Activated T-helper 2 cell treated with anti-CD3 and anti-CD28 coated beads, Interferon-gamma antibody, Interleukin-2, Interleukin-4, amounts not matched to agents 10 μg/mL and 5 μg/mL and 100 μg/mL, durations not matched to agents 14 hours and 24 hours and 36 hours (primary cell): ENCODE measurements at places on chromosomes 7 and 10.

- H3K36me3 ChIP-seq: peaks cover 3% of the 10 kb centered on the region
- H3K4me3 ChIP-seq: no peak overlapping the region
- no peak for DNase-seq
- H3K4me1 ChIP-seq: peaks cover 59% of the 10 kb centered on the region
- no peaks in the 10 kb centered on the region for H3K27me3 ChIP-seq
These were observed 164.0 kb upstream of the ASAH2 start for GRCh38 chr10:50415292-50415691.

- H3K36me3 ChIP-seq: peaks cover 63% of the 10 kb centered on the region
- H3K4me3 ChIP-seq: no peak overlapping the region
- H3K27me3 ChIP-seq: no peaks in the 10 kb centered on the region
- peaks cover 13% of the 10 kb centered on the region for H3K4me1 ChIP-seq
- no peak for DNase-seq
- no peak overlapping the region for H3K27ac ChIP-seq
These were observed 25.2 kb downstream of the YWHAG start for GRCh38 chr7:76333511-76334101.

GRCh38 chr7:100374601-100375000 lies 1.3 kb downstream of the PILRA start:
- H3K4me3 ChIP-seq: no peak overlapping the region
- H3K27ac ChIP-seq: no peak overlapping the region
- H3K36me3 ChIP-seq: no peaks in the 10 kb centered on the region
- peaks cover 11% of the 10 kb centered on the region for H3K4me1 ChIP-seq
- no peak for DNase-seq

DNA sequence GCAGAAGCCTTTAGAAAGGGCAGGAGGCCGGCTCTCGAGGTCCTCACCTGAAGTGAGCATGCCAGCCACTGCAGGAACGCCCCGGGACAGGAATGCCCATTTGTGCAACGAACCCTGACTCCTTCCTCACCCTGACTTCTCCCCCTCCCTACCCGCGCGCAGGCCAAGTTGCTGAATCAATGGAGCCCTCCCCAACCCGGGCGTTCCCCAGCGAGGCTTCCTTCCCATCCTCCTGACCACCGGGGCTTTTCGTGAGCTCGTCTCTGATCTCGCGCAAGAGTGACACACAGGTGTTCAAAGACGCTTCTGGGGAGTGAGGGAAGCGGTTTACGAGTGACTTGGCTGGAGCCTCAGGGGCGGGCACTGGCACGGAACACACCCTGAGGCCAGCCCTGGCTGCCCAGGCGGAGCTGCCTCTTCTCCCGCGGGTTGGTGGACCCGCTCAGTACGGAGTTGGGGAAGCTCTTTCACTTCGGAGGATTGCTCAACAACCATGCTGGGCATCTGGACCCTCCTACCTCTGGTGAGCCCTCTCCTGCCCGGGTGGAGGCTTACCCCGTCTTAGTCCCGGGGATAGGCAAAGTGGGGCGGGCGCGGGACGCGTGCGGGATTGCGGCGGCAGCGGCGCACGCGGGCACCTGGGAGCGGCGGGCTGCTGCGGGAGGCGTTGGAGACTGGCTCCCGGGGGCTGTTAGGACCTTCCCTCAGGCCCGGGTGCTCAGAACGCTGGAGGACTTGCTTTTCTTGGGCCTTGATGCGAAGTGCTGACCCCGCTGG lies at the start of gene FAS:
FAS (plus strand) TSS at position 415 of the 777 bp plus-strand sequence; CDS start at position 494, 79 bp downstream.
- peak within 1 kb of the TSS; percentile 98 for H3K4me3 ChIP-seq
- DNase-seq: peak; percentile 70
- peaks cover 59% of the 10 kb centered on the region for H3K4me1 ChIP-seq
- H3K27ac ChIP-seq: peak within 1 kb of the TSS; percentile 98
- H3K36me3 ChIP-seq: peaks cover 22% of the 10 kb centered on the region

DNA sequence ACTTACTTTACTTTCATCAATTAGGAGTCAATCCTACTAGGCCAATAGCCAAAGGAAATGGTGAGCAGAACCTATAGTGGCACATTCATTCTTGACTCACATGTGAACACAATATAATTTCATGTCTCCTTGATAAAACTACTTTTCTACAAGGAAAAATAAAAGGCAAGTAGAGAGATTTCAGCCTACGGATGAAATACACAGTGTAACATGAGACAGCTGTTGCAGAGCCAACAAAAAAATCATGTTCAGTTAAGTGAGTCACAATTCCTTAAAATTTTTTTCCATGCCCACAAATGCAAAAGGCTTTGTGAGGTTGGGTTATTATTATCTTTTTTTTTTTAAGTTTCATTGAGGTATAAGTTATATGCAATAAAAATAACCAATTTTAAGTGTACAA lies 54.8 kb downstream of the GPR141 start:
- H3K36me3 ChIP-seq: no peaks in the 10 kb centered on the region
- no peak overlapping the region for H3K4me3 ChIP-seq
- no peak overlapping the region for H3K27ac ChIP-seq
- H3K27me3 ChIP-seq: peaks cover 9% of the 10 kb centered on the region
- no peaks in the 10 kb centered on the region for H3K4me1 ChIP-seq
- DNase-seq: no peak

GRCh38 chr10:95976362-95977229 lies 66.8 kb upstream of the CCNJ start:
- H3K4me1 ChIP-seq: peaks cover 13% of the 10 kb centered on the region
- no peak overlapping the region for H3K4me3 ChIP-seq
- DNase-seq: no peak
- peaks cover 3% of the 10 kb centered on the region for H3K36me3 ChIP-seq
- H3K27me3 ChIP-seq: no peaks in the 10 kb centered on the region

GRCh38 chr10:80141696-80142460 lies 9.3 kb downstream of the PLAC9 start:
- H3K4me3 ChIP-seq: no peak overlapping the region
- H3K27me3 ChIP-seq: peaks cover 9% of the 10 kb centered on the region
- peaks cover 16% of the 10 kb centered on the region for H3K4me1 ChIP-seq
- no peaks in the 10 kb centered on the region for H3K36me3 ChIP-seq

- peaks cover 4% of the 10 kb centered on the region for H3K4me1 ChIP-seq
- H3K36me3 ChIP-seq: no peaks in the 10 kb centered on the region
- H3K4me3 ChIP-seq: no peak overlapping the region
- DNase-seq: no peak
These were observed 171.2 kb upstream of the PRPS1L1 start for GRCh38 chr7:18198868-18199267.

DNA sequence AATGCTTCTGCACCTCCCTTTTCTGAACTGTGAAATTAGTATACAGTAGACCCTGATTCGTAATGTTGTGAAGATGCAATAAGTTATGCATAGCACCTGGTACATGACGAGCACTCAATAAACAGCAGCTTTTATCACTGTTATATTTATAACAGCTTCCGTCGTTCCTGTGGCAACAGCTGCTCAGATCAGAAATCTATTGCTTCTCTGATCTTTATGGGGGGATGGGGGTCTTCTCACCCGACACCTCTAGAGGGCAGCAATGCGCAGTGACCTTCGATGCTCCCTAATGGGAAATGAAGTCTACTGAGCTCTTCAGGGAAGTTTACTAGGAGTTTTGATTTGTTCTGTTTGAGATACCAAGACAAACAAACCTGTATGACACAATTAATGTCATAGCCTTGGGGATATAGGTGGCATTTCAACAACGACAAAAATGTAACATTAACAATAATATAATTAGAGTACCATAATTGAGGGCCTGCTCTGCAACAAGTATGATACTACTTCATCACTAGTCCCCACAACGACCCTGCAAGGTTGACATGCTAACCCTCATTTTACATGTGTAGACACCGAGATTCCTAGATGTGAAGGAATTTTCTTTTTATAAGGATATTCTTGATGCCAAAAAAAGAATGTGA lies 289.6 kb downstream of the SFMBT2 start:
- H3K36me3 ChIP-seq: no peaks in the 10 kb centered on the region
- H3K27ac ChIP-seq: no peak overlapping the region
- H3K4me3 ChIP-seq: no peak overlapping the region
- peaks cover 48% of the 10 kb centered on the region for H3K27me3 ChIP-seq
- peak; percentile 43 for DNase-seq

- H3K36me3 ChIP-seq: no peaks in the 10 kb centered on the region
- H3K27me3 ChIP-seq: peaks cover 11% of the 10 kb centered on the region
- H3K27ac ChIP-seq: no peak overlapping the region
- H3K4me1 ChIP-seq: peaks cover 2% of the 10 kb centered on the region
- no peak for DNase-seq
These were observed 53.1 kb upstream of the TM9SF3 start for GRCh38 chr10:96639899-96640298.

- peaks cover 5% of the 10 kb centered on the region for H3K27me3 ChIP-seq
- DNase-seq: no peak
- H3K27ac ChIP-seq: peak overlapping the region; percentile 87
- H3K36me3 ChIP-seq: peaks cover 23% of the 10 kb centered on the region
These were observed 935 bp downstream of the TM9SF3 start for GRCh38 chr10:96585736-96586418.

GRCh38 chr10:122115874-122116273 lies 126.9 kb downstream of the TACC2 start:
- peaks cover 38% of the 10 kb centered on the region for H3K27me3 ChIP-seq
- H3K4me3 ChIP-seq: no peak overlapping the region
- H3K4me1 ChIP-seq: no peaks in the 10 kb centered on the region
- DNase-seq: no peak
- no peak overlapping the region for H3K27ac ChIP-seq

DNA sequence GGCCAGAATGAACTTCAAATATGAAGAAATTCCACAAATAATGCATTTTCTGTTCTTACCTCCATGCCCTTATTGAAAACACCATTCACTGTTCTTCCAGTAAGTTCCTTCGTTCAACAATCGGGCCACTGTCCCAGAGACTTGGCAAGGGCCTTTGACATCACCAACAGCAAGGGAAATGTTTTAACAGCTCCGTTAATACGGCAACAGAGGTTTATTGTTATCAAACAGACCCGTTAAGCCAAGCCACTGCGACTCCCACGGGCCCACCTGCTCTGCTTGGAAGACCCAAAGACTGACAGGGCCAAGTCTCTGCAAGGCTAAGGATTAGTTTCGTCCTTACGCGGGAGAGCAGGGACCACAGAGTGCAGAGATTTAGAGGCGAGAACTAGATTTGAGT lies 43.4 kb upstream of the LYZL1 start:
- H3K4me3 ChIP-seq: no peak overlapping the region
- no peaks in the 10 kb centered on the region for H3K36me3 ChIP-seq
- no peak for DNase-seq
- no peaks in the 10 kb centered on the region for H3K27me3 ChIP-seq

DNA sequence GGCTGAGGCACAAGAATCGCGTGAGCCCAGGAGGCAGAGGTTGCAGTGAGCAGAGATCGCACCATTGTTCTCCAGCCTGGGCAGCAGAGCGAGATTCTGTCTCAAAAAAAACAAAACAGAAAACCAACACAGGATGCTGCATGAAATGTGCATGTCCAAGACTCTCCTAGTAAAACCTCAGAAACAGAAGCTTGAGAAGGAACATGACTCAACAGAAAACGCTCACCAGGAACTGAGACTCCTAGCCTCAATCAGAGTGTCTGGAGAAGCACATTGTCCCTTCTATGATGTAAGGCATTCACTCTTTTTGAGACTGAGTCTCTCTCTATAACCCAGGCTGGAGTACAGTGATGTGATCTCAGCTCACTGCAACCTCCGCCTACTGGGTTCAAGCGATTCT lies 168.3 kb downstream of the MYOF start:
- H3K4me1 ChIP-seq: peaks cover 9% of the 10 kb centered on the region
- H3K36me3 ChIP-seq: peaks cover 12% of the 10 kb centered on the region
- H3K27me3 ChIP-seq: no peaks in the 10 kb centered on the region

GRCh38 chr10:102200751-102201640 lies 25.1 kb upstream of the ELOVL3 start:
- peaks cover 3% of the 10 kb centered on the region for H3K27me3 ChIP-seq
- peaks cover 6% of the 10 kb centered on the region for H3K36me3 ChIP-seq
- H3K4me1 ChIP-seq: peaks cover 12% of the 10 kb centered on the region
- no peak overlapping the region for H3K27ac ChIP-seq
- no peak for DNase-seq

DNA sequence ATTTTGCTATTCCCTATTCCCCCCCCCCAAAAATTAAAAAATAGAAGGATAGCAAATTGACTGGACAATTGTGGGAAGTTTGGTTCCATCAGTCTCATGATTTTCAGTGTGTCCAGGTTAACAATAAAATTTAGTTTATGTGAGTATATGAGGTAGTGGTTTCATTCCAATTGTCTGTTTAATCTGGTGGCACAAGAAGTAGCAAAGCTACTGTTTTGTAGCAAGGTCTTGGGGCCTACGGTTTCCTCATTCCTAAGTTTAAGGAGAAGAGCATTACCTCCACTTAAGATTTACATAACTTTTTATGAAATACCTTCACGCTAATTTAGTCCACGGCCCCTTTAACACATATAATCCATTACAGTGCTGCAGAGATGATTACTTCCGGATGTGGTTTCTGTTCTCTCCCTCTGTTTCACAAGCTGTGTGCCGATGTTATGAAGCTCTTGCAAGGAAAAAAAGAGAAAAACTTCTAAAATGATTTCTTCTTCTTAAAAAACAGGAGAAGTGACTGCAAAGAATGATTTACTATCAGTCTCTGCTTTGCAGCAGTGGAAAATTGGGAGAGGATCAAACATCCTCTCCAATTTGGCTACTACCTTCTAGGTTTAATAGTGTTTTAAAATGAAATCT lies 32.7 kb upstream of the NPVF start:
- no peak overlapping the region for H3K27ac ChIP-seq
- H3K36me3 ChIP-seq: no peaks in the 10 kb centered on the region
- peaks cover 26% of the 10 kb centered on the region for H3K4me1 ChIP-seq
- H3K4me3 ChIP-seq: peak overlapping the region; percentile 42
- DNase-seq: no peak
- H3K27me3 ChIP-seq: peaks cover 15% of the 10 kb centered on the region

- H3K36me3 ChIP-seq: peaks cover 12% of the 10 kb centered on the region
- no peak overlapping the region for H3K4me3 ChIP-seq
- peak overlapping the region; percentile 16 for H3K27ac ChIP-seq
These were observed 336.7 kb upstream of the KLF6 start for GRCh38 chr10:4121502-4122380.

GRCh38 chr7:99465421-99465768 lies 572 bp downstream of the ATP5MF start:
- H3K36me3 ChIP-seq: peaks cover 29% of the 10 kb centered on the region
- peak overlapping the region; percentile 88 for H3K27ac ChIP-seq

DNA sequence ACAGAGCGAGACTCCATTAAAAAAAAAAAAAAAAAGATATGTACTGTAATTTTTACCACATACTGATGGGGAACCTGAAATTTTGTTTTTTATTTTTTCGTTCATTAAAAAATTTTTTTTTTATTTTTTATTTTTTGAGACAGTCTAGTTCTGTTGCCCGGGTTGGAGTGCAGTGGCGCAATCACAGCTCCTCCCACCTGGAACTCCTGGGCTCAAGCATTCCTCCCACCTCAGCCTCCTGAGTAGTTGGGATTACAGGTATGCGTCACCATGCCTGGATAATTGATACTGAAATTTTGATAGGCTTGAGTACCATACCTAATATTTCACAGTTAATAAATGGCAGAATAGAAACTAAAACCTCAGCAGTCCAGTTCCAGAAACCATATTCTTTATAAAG lies 20.9 kb upstream of the HELLS start:
- H3K27ac ChIP-seq: no peak overlapping the region
- H3K36me3 ChIP-seq: no peaks in the 10 kb centered on the region
- H3K27me3 ChIP-seq: peaks cover 12% of the 10 kb centered on the region

GRCh38 chr7:157857578-157858075 lies 520.8 kb downstream of the DNAJB6 start:
- H3K27me3 ChIP-seq: no peaks in the 10 kb centered on the region
- H3K27ac ChIP-seq: no peak overlapping the region
- no peaks in the 10 kb centered on the region for H3K4me1 ChIP-seq
- no peaks in the 10 kb centered on the region for H3K36me3 ChIP-seq
- H3K4me3 ChIP-seq: no peak overlapping the region
- no peak for DNase-seq

- DNase-seq: no peak
- H3K4me3 ChIP-seq: no peak overlapping the region
- no peak overlapping the region for H3K27ac ChIP-seq
- H3K27me3 ChIP-seq: peaks cover 13% of the 10 kb centered on the region
These were observed 119.5 kb downstream of the SEC23IP start for GRCh38 chr10:120012131-120012400.
